8988T (cell line): ENCODE measurements at places on chromosomes 3 and 15.

DNA sequence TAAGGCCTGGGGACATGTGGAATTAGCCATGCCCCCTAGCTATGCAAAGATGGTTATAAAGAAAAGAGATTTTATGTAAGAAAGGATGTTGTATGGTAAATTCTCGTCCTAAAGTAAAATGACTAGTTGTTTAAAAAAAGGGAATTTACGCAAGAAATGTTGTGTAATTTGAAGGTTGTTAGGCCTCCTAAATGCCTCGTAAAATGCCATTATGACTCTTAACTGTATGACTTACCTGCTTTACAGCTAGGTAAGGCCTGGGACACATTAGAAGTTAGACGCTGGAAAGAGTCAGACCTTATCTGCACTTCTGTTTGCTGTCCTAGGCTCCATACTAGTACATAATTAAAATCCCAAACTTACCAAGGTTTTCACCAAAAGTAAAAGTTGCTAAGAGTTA lies 17.5 kb upstream of the HHATL start:
- DNase-seq: no peak

GRCh38 chr3:17747174-17747889 lies 4.9 kb upstream of the TBC1D5 start:
- DNase-seq: no peak

DNA sequence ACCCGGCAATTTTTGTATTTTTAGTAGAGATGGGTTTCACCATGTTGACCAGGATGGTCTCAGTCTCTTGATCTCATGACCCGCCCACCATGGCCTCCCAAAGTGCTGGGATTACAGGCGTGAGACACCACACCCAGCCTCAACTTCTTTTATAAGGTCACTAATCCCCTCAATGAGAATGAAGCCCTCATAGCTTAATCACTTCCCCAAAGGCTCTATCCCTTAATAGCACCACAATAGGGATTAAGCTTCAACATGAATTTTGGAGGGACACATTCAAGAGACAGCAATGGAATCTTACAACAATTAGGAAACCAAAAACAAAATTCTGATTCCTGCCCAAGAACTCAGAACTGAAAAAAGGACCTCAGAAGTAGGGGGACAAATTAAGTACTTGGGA lies 126.8 kb downstream of the ATP1B3 start:
- DNase-seq: no peak

GRCh38 chr15:29420188-29420587 lies 150.6 kb upstream of the NSMCE3 start:
- DNase-seq: no peak

GRCh38 chr3:127208483-127209100 lies 15.7 kb downstream of the PRR23E start:
- DNase-seq: no peak

DNA sequence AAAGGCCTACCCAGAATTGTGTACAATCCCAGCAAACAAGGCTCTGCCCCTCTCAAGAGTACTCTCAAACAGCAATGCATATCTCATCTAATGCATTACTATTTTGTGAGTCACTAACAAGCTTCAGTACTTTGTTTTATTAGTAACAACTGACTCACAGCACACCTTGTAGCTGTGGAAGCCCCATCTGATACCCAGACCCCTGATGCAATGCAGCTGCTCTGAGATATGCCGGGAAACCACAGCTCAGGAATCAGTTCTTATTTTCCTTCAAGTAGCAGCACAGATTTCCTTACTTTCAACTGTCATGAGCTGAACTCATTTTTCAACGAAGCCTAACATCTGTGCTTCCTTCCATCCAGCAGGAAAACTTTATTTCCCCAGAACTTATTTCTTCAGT lies 37.8 kb downstream of the CCNL1 start:
- peak; percentile 35 for DNase-seq

GRCh38 chr15:49697121-49697520 lies 76.3 kb downstream of the DTWD1 start:
- DNase-seq: no peak

- no peak for DNase-seq
Measured at GRCh38 chr3:49761661-49762060, 24.7 kb downstream of the IP6K1 start.

DNA sequence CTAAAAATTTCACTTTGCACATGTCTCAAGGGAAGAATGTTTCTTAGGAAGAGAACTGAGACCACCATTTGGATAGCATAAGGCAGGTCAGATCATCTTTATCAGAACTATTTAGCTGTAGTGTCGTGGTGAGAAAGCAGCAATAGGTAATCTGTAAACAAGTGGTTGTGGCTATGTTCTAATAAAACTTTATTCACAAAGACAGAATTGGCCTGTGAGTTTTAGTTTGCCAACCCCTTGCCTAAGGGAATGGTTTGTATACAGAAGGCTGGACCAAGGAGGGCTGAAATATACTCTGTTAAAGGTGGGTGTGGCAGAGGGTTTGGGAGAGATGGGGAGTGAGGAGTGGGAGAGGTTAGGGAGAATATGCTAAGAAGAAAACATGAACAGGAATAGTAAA lies 10.6 kb upstream of the RBM5 start:
- DNase-seq: no peak

- DNase-seq: no peak
Measured at GRCh38 chr15:69074843-69075224, 60.3 kb downstream of the NOX5 start.

DNA sequence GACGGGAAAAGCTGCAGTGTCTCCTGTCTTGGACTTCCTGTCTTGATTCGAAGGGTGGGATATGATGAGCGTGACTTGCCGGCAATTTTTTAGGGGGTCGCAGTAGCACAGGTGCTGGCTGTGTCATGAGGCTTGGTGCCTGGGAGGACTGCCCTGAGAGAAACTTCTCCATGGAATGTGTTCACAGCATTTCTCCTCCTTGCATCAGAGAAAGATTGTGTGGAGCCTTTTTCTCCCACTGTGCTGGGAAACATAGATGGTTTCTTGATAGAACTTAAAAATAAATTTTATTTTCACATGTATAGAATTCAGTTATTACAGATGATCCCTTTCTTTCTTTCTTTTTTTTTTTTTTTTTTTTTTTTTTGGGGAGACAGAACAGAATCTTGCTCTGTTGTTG lies 121.4 kb downstream of the KLHL25 start:
- no peak for DNase-seq

GRCh38 chr15:65870889-65871533 lies 1.7 kb downstream of the RAB11A start:
- no peak for DNase-seq

- DNase-seq: no peak
Measured at GRCh38 chr3:185317674-185318073, 45.3 kb upstream of the MAP3K13 start.

GRCh38 chr3:150180334-150180733 lies 209.6 kb upstream of the PFN2 start:
- DNase-seq: no peak

- DNase-seq: no peak
Measured at GRCh38 chr3:148681080-148681479, 16.6 kb upstream of the AGTR1 start.

- no peak for DNase-seq
Measured at GRCh38 chr3:55461896-55462295, 25.2 kb downstream of the WNT5A start.

GRCh38 chr3:173552526-173552925 lies 155.0 kb downstream of the NLGN1 start:
- DNase-seq: no peak
